Cerebellum (tissue), 4 donors: ENCODE measurements at places on chromosomes 16 and 17. TPM values are rescaled to one million over a fixed set of nuclear protein-coding genes. Genes with fewer than 3 reads are reported as not detected.

Gene PPY
- not detected for total RNA-seq

Gene KRT36
- not detected for total RNA-seq

Gene ENPP7
- not detected for total RNA-seq

Gene KIF2B
- total RNA-seq = not detected

DNA sequence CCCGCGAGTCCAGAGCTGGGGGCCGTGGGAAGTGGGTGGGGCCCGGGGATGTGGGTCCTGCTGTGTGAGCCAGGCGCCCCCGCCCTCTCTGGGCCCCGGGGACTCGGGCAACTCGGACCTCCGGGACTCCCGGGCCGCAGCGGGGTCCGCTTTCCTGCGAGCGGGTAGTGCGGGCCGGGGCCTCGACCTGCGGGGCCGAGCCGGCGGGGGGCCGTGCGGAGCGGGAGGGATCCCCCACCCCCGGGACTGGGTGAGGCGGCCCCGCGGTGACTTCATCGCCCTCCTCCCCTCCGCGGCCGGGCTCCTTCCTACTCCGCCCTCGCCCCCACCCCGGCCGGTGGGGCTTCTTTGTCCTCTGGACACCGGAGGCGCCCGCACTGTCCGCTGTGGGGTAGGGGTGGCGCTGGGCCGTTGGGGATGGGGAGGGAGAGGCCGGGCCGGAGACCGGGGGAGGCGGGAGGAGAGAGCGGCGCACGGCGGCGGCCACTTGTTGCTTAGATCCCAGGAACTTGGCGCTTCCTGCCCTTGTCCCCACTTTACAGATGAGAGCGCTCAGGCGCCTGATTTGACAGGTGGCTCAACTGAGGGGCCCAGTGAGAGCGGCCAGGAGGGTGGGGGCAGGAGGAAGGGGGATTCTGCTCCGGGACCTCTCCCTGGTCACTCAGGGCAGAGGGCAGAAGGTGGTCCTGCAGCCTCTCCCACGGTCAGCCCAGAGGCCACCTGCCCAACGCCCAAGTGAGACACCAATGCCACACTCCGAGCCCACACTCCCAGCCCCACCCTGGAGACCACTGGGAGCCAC lies 874 bp downstream of the CMTM3 start:
- DNase-seq = no peak

DNA sequence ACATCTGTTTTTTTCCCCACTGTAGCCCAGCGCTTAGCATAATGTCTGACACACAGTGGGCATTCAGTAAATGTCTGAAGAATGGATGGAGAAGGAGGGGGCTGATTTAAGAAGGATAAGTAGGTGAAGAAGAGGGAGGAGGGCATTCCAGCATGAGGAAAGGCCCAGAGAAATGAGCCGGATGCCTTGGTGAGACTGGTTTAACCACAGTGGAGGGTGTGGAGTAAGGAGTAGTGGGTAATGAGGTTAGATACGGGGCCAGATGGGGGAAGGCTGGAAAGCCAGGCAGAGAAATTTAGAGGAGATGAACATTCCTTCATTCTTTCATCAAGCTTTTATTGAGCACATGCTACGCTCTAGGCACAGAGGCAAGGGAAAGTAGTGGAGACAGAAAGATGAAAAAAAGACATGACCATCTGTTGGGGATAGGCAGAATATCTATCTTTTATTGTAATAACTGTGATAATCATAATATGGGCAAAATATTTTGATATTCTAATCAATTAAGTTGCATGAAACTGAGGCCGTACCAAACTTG lies 43.7 kb upstream of the NFAT5 start:
- DNase-seq = no peak

Gene SOST
- not detected for total RNA-seq
